ENCODE measurements at places on chromosomes 6 and 20.

DNA sequence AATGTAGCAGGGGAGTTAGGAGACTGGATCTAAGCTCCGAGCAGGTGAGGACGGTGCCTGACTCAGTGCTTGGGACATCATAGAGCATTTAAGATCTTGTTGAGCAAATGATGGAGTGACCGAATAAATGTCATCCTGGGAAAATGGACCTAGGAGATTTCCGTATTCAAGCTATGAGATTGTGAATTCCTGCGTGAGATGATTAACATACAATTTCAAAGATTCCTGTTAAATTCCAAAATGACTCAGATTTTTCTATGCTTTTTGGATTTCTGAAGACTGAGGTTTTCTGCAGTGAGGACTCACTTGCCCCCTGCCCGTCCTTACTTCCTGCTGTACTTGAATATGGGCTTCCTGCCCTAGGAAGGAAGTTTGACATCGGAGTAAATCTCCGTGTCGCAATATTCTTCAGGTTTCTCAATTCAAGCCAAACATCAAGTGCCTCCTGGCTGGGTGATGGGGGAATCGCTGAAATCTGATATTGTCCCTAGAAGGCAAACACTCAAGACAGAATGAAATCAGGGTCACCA lies 5.2 kb downstream of the SYTL3 start:
- DNase-seq: no peak

DNA sequence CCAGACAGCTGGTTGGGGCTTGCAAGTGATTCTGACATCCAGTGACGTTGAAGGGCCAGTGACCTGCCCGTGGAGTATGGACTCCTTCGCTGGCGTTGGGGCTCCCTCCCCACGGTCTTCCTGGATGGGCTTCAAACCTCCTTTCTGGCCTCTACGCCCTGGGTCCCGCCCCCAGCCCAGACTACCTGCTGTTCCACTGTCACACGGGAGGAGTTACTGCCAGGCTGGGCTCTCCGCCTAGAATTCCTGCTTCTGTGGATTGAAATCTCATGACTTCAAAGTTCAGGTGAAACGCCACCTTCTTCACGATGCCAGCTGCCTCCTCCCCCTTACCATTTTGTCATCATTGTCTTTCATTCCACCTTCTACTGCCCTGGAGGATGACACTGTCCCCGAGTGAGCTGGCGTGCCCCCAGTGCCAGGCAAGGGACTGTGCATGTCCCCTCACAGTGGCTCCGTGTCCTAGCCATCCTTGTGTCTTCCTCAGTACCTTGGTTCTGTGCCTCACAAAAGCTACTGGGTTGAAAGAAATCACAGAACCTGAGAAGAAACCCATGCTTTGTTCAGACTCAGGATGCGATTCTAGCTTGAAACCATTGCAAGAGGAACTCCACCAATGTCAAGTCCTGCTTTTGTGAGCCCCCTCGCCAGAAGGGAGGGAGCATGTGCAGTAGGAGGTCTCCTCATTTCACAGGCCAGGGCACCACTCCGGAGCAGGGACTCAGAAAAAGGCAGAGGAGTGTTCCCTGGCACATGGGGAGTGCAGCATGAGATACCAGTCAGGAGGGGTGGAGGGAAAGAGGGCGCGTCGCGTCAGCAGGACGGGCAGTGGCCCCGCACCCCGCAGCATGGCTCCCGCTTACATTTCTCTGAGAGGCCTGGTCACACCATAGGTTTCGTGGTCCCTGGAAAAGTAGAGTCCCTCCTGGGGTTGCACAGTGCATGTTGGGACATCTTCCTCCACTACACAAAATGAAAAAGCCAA lies 11.0 kb upstream of the IRF4 start:
- no peak for DNase-seq

DNA sequence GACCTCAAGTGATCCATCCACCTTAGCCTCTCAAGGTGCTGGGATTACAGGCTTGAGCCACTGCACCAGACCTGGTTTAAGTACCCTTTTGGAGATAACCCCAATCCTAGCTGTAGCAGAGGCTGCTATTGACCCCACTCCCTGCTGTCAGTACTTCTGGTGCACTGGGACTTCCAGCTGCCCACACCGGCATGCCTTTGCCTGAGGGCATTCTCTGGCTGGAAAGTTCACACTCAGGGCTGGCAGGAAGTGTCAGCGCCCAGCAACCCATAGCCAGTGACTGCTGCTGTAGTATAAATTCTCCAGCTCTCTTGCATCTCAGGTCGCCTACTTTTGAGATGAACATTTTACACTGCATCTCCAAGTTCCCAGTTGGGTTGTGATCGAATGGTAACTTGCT lies 75.3 kb downstream of the UTRN start:
- DNase-seq: no peak

GRCh38 chr6:7241160-7241559 lies 71.8 kb downstream of the SSR1 start:
- DNase-seq: no peak

DNA sequence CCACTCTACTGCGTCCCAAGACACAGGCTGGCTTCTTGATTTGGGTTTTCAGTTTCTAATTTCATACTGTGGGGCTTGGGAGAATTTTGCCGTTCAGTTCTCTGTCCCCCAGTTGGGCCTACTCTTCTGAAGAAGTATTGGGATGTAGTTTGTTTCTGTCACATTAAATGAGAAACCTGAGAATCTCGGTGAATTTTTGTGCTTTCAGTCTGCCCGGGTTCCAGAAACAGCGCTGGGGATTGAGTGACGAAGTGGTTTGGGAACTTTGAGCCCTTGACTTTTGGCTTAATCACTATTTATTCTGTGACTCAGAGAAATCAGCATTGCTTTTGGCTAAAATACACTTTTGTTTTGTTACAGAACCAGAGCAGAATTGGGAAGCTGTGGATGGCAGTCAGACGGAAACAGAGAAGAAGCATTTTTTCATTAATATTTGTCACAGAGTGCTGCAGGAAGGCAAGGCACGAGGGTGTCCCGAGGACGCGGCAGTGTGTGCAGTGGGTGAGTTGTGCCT lies 74.0 kb downstream of the IGF2R start:
- DNase-seq: no peak

DNA sequence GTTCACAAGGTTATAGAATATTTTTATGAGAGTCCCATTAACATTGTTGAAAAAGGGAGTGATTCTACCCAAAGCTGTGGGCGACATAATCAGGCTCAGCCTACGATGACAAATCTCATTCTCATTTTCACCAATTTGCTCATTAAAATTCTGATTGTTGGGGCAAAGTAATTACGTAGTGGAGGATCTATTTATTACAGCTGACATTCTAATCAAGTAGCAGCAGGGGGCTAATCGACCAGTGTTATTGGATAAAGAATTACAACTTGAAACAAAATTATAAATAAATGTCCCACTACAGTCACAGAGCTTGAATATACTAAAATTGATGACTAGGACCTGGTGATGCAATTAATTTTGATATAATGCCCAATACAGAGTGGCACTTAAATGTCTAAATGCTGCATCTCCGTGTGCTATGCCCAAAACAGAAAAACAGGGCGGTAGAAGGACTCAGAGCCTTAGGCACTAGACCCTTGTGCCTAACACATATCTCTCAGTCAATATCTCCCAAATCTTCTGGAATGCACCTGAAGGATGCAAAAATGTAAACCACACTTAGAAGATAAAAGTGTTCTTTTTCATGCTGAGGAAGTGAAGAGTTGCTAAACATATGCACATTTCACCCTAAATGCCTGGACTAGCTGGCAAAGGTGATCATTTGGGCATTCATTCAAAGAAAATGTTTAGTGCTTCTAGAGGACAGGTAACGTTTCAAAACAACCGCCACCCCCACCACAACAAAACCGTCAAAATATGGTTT lies 88.3 kb downstream of the CD24 start:
- no peak for DNase-seq

GRCh38 chr20:2109425-2110210 lies 8.0 kb downstream of the STK35 start:
- no peak for DNase-seq

DNA sequence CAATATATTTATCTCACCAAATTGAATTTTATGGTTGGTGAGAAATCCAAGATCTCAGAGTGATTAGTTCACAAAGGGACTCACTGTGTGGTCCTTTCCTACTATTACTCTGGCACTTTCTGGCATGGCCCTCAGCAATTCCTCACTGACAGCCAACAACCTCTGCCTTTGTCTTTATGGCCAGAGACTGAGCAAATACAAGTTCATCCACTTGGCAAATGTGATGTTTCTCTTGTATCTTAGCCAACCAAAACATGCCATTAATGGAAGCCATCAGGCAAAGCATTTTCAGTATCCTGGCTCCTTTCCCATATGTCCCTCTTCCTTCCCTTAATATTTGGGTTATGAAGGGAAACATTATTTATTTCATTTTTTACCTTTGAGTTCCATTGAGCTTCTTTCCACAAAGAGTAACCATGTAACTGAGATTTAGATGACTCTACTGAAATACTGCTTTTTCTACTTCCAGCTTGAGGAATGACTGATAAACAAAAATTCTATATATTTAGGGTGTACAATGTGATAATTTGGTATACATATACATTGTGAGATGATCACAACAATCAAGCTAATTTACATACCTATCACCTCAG lies 30.8 kb upstream of the SMLR1 start:
- no peak for DNase-seq

- no peak for DNase-seq
Measured at GRCh38 chr6:151772446-151772845, 35.0 kb upstream of the ESR1 start.

GRCh38 chr20:63074182-63074581 lies 67.4 kb upstream of the BHLHE23 start:
- no peak for DNase-seq

DNA sequence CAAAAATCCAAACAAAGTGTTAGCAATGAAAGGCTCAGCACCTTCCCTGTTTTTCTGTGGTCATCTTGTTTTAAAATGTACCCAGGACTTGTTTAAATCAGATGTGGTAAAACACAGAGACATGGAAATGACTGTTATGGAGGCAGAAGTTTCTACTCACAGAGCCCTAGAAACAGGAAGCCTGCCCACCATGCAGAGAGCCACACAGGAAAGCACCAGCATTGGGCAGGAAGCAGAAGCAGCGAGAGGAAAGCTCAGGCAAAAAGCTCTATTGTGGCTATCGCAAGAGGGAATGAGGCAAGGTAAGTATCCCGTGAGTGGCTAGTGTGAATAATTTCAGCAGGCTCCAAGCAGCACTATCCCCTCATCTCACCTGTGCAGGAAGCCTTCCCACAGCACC lies 42.8 kb downstream of the GPR6 start:
- no peak for DNase-seq

GRCh38 chr20:39398656-39399055 lies 436.5 kb downstream of the DHX35 start:
- DNase-seq: no peak

- no peak for DNase-seq
Measured at GRCh38 chr6:138486249-138487101, 12.8 kb downstream of the NHSL1 start.

GRCh38 chr6:154123155-154123956 lies 84.3 kb downstream of the OPRM1 start:
- DNase-seq: no peak

DNA sequence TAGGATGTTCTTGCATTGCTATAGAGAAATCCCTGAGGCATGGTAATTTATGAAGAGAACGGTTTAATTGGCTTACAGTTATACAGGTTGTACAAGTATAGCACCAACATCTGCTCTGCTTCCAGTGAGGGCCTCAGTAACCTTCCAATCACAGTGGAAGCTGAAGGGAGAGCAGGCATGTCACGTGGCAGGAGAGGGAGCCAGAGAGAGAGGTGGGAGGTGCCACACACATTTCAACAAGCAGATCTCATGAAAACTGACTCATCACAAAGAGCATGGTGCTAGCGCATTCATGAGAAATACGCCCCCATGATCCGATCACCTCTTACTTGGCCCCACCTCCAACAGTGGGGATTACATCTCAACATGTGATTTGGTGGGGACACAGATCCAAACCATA lies 871.2 kb downstream of the TFAP2A start:
- DNase-seq: no peak

DNA sequence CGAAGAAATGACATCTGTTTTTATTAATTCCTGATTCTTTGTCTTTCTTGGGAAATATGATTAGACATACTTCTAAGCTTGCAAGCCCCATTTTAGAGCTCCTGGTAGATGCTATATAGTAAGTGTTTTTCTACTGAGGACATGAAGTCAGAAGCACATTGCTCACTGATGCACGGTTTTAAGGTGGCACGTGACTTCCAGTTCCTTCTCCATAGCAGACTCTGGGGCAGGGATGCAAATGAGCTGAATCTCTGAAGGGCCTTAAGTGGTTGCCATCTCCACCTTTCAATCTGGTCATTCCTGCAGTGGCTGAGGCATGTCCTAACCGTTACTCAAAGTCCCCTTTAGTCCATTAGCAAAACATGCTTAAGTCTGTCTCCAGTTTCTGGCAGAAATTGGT lies 421.2 kb upstream of the HTR1E start:
- DNase-seq: no peak

- DNase-seq: no peak
Measured at GRCh38 chr6:142387997-142388815, 86.4 kb downstream of the ADGRG6 start.

DNA sequence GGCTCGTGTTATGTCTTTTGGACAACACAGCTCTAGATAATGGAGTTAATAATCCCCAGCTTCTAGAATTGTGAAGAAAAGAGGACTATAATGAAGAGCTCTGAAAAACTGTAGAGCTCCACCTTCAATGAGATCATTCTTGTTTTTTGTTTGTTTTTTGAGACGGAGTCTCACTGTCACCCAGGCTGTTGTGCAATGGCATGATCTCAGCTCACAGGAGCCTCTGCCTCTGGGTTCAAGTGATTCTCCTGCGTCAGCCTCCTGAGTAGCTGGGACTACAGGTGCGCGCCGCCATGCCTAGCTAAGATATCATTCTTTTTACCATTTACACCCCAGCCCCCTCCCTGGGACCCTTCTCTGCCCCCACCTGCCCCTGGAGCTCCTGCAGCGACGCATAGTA lies 36.6 kb downstream of the ERGIC3 start:
- no peak for DNase-seq

DNA sequence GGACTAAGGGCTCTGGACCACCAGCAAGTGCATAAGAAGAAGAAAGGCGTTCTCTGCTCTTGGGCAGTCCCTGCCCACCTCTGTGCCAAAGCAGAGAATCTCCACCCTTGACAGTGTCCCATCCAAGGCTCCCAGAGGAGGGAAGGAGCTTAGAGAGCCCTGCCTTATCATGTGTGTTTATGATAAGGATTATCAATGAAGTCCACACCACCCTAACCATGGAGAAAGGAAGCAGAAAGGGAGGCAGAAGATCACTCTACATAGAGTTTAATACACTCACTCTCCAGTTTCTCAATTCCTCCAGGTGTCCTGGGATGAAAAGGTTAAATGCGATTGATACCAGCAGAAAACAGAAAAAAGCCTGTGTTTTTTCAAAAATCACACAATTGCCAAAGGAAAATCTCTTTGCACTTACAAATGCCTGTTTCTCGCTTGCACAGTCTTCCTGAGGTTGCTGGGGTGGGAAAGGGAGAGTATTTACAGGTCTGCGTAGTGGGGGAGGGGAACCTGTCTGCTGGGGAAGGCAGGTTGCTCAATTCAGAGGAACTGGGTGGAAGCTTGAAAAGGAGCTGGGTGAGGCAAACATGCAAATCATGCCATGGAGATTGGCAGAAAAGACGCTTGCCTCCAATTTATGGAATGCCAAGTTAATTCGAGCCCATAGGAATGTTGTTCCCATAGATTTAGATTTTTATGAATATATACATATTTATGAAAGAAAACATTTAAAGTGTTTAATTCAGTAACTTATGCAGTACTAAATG lies 104.0 kb downstream of the EYA2 start:
- no peak for DNase-seq

- DNase-seq: no peak
Measured at GRCh38 chr6:76174722-76175121, 102.3 kb upstream of the IMPG1 start.
